ENCODE measurements at places on chromosomes 7 and 10.

DNA sequence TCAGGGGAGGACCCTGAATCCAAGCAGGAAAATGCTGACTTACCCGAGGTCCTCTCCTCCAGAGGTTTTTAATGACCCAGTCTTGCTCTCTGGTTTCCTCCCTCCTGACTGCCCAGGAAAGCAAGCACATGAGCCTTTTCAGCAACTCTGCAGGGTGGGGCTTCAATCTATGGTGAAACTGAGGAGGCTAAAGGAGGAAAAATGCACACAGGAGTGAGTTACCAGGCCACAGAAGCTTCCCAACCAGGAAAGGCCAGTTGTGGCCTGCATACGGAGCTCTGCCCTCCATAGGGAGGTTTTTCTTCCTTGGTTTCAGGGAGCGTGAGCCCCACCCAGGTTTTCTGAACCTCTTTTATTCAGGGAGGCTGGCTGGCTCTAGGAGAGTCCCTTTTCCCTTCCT lies 14.1 kb upstream of the DLG5 start:
- DNase-seq: no peak

DNA sequence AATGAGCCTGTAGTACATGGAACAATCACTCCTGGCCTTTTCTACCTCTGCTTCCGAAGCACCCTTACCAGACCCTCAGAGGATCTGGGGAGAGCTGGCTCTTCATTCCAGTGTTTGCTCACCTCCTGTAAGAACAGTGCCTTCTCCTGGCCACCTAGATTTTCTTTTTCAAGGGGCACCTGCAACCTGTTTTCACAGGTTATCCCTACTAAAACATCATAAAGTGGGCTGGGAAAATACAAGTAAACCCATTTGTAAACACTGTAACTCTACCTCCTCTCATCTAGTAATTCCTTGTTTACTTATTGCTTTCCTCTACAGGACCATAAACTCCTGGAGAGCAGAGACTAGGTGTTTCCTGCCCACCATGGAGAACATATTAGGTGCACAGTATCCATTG lies 1.1 kb downstream of the PIK3AP1 start:
- DNase-seq: no peak

GRCh38 chr10:3407208-3407607 lies 234.6 kb upstream of the PITRM1 start:
- DNase-seq: no peak

DNA sequence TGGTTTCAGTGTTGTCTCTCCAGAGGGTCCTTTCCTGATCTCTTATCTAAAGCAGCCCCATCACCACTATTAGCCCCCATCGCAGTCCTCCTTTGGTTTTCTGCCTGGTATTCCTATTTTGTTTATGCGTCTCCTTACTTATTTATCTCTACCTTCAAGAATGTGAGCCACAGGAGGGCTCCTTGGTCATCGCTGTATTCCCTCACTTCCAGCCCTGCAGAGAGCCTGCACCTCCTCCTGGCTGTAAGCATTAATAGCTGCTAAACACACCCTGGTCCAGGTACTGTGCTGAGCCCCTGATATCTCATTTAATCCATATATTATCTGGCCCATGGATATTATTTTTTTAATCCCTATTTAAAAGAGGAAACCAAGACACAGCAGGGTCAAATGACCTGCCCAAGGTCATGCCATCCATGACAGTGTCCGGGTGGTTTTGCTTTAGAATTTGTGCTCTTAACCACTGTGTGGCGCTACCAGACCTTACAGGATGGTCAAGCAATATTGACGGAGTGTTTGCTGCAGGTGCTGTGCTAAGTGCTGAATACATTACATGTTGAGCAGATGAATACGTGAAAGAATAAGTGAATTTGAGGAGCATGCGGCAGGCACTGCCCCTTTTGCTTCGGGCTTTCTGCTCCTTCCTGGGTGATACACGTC lies 227.2 kb downstream of the ADAM12 start:
- DNase-seq: no peak
